Naive thymus-derived CD8-positive, alpha-beta T cell (primary cell): ENCODE measurements at places on chromosomes 3 and 15. TPM values are rescaled to one million over a fixed set of nuclear protein-coding genes. Genes with fewer than 3 reads are reported as not detected.
A peak's percentile ranks its signal among the peaks of the same experiment; 100 is the strongest.

GRCh38 chr3:13120289-13120927 lies 47.2 kb upstream of the IQSEC1 start:
- no peak for DNase-seq

SCAMP5 gene
- total RNA-seq = 0.36 TPM

DNA sequence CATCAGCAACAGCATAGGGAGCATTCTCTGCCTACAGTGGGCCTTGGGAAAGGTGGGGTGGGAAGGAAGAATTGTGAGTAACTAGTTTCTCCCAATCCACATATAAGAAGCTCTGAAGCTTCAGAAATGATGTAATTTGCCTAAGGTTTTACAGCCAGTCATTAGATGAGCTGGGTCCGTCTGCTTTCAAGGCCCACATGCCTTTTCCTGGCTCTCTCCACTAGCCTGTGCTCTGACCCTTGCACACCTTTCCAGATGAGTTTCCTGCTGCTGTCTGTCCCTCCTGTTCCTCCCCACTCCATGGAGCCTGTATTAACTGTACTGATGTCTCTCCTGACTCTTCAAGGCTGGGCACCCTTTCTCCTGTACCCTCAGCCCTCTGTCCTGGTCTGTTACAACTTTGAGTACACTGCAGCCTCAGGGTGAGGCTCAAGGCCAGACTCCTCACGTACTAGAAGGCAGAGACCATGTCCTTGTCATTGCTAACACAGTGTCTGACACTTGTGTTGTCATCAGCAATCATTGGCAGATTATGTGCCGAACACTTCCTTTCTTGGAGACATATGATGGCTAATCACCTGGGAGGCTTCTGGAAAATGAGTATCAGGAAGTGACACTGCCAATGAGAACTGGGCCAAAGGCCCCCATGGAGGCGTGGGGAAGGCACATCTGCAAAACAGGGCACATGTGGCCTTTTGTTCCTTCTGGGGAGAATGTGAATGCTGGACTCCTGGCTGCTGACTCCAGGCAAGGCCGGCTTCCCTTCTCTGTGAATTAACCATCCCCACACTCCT lies 6.6 kb downstream of the TM6SF1 start:
- no peak for DNase-seq

RTP1 gene
- not detected for total RNA-seq

DNA sequence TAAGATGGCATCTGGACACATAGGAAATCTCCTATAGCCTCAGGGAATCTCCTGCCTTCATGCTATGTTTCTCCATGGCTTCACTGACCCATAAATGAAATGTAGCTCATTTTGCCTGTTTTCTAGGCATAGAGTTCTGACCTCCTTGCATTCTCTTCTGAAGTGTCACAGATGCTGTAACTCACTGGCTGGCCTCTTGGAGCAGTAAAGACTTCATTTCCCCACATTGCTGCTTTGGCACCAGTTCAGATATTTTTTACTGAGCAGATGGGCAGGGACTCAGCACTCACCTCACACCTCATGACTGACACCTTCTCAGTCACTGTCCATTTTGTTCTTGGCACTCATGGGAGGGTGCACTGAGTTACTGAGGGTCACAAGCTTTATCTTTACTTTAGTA lies 286.7 kb upstream of the TGFBR2 start:
- DNase-seq = peak; percentile 50

DNA sequence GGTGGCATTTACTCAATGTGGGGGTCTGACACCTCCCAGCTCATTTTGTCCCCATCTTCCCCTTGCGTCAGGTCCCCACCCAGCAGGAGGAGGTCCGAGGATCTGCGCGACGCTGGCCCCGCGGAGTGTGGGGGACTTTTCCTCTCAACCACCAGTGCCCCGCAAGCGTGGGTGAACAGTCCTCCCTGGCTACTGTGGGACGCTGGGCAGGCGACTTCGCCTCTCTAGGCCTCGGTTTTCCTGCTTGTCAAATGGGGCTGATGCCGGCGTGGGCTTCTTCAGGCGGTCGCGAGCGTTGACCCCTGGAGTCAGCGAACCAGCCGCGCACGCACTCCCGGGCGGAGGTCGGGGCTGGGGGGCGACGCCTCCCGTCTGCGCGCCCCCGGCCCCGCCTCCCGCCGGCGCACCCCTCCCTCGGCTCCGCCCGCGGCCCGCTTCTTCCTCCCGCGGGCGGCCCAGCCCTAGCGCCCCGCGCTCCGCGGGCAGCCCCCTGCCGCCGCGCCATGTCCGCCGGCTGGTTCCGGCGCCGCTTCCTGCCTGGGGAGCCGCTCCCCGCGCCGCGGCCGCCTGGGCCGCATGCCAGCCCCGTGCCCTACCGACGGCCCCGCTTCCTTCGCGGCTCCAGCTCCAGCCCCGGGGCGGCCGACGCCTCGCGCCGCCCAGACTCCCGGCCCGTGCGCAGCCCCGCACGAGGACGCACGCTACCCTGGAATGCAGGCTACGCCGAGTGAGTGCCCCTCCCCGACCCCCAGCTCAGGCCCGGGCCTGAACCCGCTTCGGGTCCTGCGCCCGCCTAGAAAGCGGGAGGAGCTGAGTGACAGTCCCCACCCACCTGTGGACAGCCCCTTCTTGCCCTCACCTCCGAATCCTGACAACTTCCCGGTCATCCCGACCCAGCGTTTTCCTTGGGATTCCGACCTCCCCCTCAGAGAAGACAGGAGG lies at the start of gene PPM1M:
TSS of gene PPM1M (plus strand) at position 438 of the 942 bp plus-strand sequence. CDS start at position 504, 66 bp downstream.
- peak; percentile 79 for DNase-seq

DNA sequence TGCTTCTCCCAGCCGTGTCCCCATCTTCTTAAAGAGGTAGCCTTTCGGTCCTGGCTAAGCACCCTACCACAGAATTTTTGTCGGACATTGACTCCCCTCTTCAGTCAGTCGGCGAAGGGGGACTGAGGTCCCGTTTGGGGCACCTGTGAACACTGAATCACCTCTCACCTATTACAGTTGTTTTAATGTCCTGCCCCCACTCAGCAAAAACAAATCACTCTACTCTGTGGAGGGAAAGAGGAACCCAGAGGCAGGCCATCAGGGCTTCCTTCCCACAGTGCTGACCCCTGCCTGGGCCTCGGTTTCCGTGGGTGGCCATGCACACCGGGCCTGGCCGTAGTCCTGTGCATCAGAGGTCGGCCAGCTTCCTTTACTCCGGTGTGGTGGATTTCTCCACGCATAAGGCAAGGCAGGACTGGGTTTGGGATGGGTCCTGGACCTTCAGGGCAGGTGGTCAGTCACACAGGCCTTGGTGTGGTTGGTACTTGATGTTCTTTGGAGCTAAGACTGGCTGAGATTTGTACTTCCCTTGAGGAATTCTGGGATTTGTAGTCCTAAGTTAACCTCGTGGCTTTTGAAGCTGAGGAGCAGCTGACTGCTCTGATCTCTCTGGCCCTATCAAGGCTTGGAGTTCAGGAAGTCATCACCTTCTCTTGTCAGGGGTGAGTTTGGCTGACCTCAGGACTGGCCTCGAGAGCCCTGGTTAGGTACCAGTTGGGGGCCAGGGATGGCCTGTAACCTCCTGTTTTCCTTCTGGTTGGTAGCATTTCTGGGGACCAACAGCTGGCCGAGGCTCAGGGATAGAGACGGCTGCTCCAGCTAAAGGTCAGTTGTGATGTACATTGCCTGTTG lies 627 bp upstream of the FAM131A start:
- DNase-seq = no peak

CYP11A1 gene
- not detected for total RNA-seq

GRCh38 chr3:114994554-114995341 lies 152.3 kb downstream of the ZBTB20 start:
- no peak for DNase-seq

C15orf39 gene
- 27.6 TPM for total RNA-seq

GRCh38 chr3:63791974-63792373 lies 27.1 kb upstream of the C3orf49 start:
- no peak for DNase-seq

SMCO1 gene
- not detected for total RNA-seq

FMN1 gene
- 0.21 TPM for total RNA-seq
